Spleen (tissue), 13 donors: ENCODE measurements at places on chromosomes 7 and 10. TPM values are rescaled to one million over a fixed set of nuclear protein-coding genes. Genes with fewer than 3 reads are reported as not detected.

Gene TMEM236
- total RNA-seq = 1.9 TPM

Gene AQP1
- total RNA-seq = 23.2 TPM

Gene CPVL
- total RNA-seq = 107 TPM

Gene OR2A1
- 0.46 TPM for total RNA-seq

Gene MNX1
- not detected for total RNA-seq

Gene GPR15LG
- not detected for total RNA-seq

Gene LRGUK
- 1.5 TPM for total RNA-seq

Gene UCN3
- total RNA-seq = not detected

Gene CYP3A4
- not detected for total RNA-seq

Gene SFRP5
- not detected for total RNA-seq

Gene BRAF
- 50.1 TPM for total RNA-seq

Gene NEUROD6
- not detected for total RNA-seq

Gene OPN4
- not detected for total RNA-seq

Gene GBX1
- total RNA-seq = not detected

Gene GPR146
- 18.9 TPM for total RNA-seq

Gene IFIT1
- total RNA-seq = 24.2 TPM

Gene VWA2
- total RNA-seq = not detected

Gene CALML5
- total RNA-seq = not detected
